ENCODE measurements at places on chromosomes 1 and 21.
A peak's percentile ranks its signal among the peaks of the same experiment; 100 is the strongest.

DNA sequence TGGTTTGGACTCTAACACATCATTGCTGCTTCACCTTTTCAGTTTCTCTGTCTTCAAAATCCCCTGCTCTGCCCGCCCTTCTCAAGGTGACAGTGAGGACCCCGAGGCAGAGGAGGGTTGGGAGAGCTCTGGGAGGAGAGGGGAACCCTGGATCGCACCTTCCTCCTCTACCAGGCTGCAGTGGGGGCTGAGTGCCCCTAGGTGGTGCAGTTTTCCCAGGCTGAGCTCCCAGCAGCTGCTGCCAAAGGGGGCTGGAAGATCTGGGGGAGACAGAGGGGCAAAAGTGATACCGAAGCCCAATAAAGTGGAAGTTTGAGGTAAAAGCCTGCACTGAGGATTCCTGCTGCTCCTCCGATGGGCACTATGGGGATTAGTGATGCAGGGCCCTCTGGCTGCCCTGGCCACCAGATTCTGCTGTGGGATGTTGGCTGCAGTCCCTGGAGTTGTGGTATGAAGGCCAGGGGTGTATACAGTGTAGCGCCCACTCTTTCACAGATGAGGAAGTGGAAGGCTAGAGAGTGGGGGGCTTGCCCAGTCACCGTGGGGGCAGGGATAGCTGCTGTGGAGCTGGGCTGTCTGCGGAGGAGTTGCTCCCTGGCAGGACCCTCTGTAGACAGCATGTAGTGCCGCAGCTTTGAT lies 40.7 kb upstream of the SCMH1 start:
- DNase-seq, result peak; percentile 6

DNA sequence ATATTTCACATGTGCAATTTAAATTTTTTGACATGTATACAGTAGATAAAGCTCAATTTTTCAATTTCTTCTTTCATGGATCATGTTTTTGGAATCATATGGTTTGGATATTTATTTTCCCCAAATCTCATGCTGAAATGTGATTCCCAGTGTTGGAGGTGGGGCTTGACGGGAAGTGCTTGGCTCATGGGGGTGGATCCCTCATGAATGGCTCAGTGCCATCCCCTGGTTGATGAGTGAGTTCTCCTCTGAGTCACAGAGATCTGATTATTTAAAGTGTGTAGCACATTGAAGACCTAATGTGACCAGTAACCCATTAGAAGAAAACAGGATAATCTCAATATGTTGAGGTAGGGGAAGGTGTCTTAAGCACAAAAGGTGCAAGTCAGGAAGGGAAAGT lies 9.1 kb upstream of the IFI16 start:
- no peak for DNase-seq

GRCh38 chr1:164704954-164705353 lies 146.0 kb downstream of the PBX1 start:
- DNase-seq, result no peak

- DNase-seq, result no peak
Observed at GRCh38 chr21:16767201-16767600, 745.6 kb upstream of the CXADR start.

GRCh38 chr1:89460325-89460724 lies 64.3 kb upstream of the LRRC8B start:
- DNase-seq, result no peak

DNA sequence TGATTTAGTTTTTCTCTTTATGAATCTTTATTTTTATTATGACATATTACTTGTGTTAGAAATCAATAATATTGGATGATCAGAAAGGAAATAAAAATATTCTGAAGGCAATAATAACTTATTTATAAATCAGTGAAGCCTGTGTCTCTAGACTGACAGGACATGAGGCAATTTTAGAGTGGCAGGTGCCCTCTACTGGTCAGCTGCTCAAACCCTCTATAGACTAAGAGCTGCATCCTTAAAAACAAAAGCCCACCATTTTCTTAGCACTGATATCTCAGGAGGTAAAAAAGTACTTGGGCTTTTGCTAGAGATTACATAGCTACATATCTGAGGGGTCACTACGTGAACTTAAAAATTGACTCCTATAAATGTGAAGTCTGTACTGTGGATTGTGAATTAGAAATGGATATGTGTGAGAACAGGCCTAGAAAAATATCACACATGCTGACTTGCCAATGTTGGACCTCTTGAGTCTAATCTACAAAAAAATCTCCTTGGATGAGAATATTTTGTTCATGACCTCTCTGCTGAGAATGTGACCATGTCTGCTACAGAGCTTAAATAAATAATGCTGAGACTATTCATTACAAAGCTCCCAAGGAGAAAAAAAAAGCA lies 597.9 kb upstream of the ADAMTS5 start:
- no peak for DNase-seq

DNA sequence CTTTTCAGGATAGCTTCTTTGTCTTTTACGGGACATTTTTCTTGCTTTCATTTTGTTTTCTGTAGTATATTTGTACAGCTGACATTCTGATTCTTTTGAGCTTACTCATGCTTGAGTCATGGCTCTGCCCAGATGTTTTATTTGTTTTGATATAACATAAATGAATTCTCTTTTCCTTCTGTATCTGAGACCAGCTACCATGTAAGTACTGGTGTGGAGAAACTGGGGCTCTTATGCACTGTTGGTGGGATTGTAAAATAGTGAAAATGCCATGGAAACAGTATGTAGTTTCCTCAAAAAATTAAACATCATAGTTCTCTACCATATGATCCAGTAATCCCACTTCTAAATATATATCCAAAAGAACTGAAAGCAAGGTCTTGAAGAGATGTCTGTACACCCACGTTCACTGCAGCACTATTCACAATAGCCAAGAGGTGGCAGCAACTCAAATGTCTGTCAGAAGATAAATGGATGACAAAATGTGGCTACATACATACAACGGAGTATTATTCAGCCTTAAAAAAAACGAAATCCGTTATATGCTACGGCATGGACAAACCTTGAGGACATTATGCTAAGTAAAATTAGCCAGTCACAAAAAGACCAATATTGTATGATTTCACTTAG lies 61.4 kb downstream of the EIF2B3 start:
- DNase-seq, result no peak

- no peak for DNase-seq
Observed at GRCh38 chr1:163290025-163290640, 31.6 kb upstream of the NUF2 start.

- DNase-seq, result no peak
Observed at GRCh38 chr1:44682883-44683265, 8.4 kb downstream of the ARMH1 start.

DNA sequence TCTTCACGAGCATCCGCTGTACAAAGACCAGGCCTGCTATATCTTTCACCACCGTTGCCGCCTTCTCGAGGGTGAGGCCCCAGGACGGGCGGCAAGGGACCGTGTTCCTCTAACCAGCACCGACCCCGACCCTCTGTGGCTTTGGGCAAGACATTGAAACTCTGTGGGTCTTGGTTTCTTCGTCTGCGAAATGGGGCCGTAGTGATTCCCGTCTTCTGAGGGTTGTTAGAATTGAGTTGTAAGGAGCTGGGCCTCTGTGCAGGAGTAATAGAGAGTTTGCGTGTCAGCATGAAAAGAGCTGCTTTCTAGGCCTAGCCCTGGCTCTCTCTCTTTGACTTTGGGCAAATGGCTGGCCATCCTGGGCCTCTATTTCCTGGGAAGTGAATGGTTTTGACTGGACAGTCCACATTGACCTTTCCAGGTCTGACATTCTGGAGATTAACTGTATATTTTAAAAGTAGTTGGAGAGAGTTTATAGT lies 591 bp downstream of the MRPL37 start:
- DNase-seq, result no peak

- DNase-seq, result peak; percentile 79
Observed at GRCh38 chr1:225911191-225912130, 12.6 kb downstream of the PYCR2 start.

DNA sequence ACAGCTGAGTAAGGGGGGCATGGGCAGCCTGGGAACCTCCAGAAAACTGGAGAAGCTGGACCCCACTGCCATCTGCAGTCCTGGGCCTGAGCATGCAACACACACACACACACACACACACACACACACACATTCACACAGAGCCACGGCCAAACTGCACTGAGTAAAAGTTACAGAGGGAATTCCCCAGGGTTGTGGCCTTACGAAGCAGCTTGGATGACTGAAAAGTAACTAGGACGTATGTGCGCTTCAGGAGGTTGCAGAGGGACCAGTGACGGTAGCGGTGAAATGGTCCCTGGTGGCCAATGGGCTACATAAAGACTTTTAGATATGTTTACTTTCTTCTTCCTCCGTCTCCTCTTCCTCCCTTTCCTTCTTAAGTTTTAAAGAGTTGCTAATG lies 232.5 kb upstream of the TMEM51 start:
- no peak for DNase-seq

- DNase-seq, result no peak
Observed at GRCh38 chr21:42688841-42689371, 35.5 kb downstream of the PDE9A start.

DNA sequence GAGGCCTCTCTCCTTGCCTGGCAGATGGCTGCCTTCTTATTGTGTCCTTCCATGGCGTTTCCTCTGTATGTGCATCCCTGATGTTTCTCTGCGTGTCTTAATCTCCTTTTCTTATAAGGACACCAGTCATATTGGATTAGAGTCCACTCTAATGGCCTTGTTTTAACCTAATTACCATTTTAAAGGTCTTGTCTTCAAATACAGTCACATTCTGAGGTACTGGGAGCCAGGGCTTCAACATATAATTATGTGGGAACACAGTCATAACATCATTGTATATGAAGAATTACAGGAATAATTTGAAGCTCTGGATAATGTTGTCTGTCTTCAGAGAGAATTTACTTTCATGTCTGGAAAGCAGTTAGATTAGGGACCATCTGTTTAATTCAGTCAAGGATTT lies 56.4 kb upstream of the PTGFR start:
- DNase-seq, result no peak

- DNase-seq, result no peak
Observed at GRCh38 chr1:209134001-209134400, 449.5 kb upstream of the CAMK1G start.

GRCh38 chr1:177080564-177080963 lies 83.9 kb downstream of the ASTN1 start:
- DNase-seq, result no peak

DNA sequence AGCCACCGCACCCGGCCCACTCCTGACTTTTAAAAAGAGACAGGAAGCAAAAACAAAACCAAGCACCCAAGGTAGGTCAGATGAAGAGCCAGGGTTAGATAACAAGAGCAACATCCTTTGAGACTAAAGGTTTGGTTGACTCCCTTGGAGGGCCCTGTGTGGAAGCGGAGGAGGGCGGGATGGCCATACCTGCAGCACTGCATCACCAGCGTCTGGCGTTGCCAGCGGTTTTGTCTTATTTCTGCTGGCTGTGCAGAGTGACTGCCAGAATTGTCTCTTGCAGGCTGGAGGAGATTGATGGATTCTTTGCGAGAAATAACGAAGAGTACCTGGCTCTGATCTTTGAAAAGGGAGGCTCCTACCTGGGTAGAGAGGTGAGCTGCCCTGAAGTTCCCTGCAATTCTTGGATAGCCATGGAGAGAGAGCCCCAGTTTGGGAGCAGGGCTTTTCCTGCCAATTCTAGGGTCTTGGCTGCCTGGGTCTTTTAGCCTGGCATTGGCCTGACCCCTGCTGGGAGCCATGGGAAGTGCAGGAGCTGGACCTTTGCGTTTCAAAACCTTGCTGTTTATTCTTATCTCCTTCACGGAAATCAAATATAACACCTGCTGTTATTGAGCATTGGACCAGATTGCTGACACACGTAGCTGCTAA lies 24.0 kb downstream of the QSOX1 start:
- DNase-seq, result peak; percentile 51

DNA sequence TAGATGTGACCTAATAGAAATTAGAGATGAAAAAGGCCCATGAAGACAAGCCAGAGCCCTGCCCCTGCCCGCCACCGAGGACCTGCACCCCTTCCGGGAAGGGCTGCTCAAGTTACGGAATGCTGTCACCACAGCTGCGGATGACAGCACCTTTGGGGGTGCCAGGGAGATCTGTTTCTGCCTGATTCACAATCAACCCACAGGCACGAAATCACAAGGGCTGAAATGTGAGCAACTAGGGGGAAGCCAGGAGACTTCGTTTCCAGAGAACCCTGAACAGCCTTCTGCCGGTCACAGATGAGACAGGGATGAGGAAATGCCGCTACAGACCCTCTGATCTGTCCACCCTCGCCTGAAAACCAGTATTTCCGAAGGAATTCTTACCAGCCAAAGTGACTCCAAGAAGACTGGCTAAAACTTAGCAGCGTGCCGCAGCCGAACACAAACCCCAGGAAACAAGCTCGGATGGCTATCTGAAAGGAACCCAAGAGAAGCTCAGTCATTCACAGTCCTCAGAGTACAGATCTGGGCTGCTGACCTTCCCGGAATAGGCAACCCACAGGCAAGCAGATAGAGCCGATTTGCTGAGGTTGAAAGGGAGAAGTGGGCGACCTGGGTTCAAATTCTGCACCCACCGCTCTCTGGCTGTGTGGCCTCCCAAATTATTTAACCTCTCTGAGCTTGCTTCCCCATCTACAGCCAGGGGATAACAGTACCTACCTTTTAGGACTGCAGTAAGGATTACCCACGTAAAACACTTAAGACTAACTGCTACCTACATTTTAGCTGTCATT lies 1.1 kb downstream of the ICMT start:
- DNase-seq, result no peak

DNA sequence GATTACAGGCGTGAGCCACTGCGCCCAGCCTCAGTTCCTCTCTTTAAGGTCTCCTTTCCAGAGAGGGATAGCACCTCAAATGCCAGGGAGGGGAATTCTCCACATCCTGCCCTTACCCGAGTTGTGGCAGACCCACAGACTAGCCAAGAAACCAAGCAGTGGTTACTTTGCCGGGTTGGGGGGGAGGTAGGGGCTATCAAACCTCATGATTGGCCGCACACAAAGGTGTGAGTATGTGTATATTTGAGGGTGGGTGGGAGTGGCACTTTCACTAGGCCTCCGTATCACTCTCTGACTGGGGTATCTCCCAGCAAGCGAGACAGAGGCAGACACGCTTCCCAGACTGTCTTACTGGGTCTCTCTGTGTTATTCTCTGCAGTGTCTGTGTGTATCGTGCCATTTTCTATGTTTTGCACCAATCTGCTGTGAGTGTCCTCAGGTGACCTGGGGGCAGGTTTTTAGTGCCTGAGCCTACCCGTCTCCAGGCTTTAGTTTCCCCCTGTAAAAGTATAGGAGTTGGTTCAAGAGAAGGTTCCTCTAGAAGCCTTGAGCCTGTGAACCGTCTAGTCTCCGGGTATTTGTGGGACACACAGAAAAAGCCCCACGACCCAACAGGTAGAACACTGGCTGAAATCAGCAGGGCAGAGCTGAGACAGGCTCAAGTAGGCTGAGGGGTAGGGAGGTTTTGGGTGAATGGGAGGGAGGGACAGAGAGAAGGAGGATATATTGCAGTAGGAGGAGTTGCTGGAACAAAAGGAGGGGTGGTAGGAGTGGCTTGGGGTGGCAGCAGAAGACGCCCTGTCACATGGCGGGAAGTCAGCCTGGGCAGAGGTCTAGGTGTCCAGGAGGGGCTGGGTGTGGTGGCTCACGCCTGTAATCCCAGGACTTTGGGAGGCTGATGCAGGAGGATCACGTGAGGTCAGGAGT lies 10.3 kb downstream of the LMNA start:
- peak; percentile 84 for DNase-seq

DNA sequence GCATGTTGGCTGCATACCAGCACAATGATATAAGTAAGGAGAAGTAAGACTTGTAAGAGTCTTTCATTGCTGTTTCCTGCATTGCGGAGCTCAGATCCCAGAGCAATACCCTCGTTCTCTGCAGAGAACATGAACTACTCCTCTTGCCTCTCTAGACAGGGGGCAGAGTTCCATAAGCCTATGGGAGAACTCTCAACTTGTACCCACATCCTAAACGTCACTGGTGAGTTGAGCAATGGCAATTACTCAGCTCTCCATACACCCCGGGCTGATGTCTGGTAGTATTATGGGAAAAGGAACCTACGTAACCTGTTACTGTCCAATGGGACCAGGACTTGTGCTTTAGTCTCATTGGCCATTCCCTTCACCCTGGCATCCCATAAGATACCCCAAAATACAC lies 27.3 kb upstream of the ZNF496 start:
- no peak for DNase-seq

Measured in CD4-positive, alpha-beta memory T cell (primary cell).